ENCODE measurements at places on chromosomes 1 and 21. TPM values are rescaled to one million over a fixed set of nuclear protein-coding genes. Genes with fewer than 3 reads are reported as not detected.

DNA sequence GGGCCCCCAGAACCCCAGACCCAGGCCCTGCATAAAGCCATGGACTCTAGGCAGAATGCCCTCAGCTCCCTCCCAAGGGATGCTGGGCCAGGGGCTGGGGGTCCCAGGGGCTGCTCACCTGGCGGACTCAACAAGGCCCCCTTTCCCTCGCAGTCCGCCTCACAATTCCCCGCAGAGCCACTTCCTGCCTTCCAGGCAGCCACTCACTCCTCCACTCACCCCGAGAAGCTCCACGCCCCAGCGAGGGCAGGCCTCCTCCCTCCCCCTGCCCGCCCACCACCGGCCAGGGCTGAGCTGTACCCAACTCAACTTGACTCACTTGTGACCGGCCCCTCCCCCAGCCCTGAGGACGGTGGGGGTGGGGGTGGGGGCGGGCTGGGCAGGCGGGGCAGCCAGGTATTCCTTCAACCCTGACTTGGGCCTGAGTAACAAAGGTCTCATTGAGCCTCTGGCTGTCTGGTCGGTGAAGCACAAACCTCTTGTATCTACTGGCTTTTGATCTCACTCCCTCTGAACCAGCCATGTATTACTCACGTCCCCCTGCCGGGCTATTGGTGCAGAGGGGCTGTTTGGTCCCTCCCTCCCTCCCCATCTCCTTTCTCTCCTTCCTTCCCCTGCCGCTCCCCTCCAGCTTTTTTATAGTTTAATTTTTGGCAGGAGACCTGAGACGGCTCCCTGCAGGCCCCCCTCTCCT, 5.9 kb downstream of the BLACAT1 start:
- H3K36me3 ChIP-seq = no peaks in the 10 kb centered on the region
- H3K4me1 ChIP-seq = peaks cover 19% of the 10 kb centered on the region
- no peak for DNase-seq
- H3K27me3 ChIP-seq = peaks cover 8% of the 10 kb centered on the region

- H3K4me1 ChIP-seq = no peaks in the 10 kb centered on the region
- peaks cover 12% of the 10 kb centered on the region for H3K27me3 ChIP-seq
- DNase-seq = no peak
- H3K4me3 ChIP-seq = no peak within 1 kb of the TSS
- peaks cover 47% of the 10 kb centered on the region for H3K36me3 ChIP-seq
- no peak within 1 kb of the TSS for H3K27ac ChIP-seq
Measured at GRCh38 chr1:11847667-11848372, at the start of gene NPPA. Gene NPPA, minus strand, starts transcription at chr1:11847783. Its CDS starts 99 bp downstream, at chr1:11847684.

The C1QTNF12 gene
- total RNA-seq = 1.7 TPM

DNA sequence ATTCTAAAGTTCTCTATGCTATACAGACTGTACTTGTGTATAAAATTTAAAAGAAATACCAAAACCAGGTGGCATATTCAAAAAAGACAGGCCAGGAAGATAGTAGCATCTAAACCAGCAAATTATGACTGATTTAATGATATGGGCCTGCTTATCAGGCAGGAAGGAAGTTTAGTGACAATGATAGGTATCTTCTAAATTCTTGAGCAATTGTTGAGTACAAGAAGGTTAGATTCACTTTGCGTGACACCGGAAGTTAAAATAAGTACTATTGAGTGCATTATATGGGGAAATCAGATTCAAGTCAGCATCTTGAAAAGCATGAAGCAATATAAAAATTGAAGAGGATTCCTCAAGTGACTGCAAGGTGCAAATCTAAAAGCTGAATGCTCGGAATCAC, 186.8 kb upstream of the RGS18 start:
- no peaks in the 10 kb centered on the region for H3K27me3 ChIP-seq
- DNase-seq = no peak
- no peaks in the 10 kb centered on the region for H3K4me1 ChIP-seq
- no peak overlapping the region for H3K4me3 ChIP-seq
- no peaks in the 10 kb centered on the region for H3K36me3 ChIP-seq
- no peak overlapping the region for H3K27ac ChIP-seq

- H3K4me3 ChIP-seq = no peak overlapping the region
- no peak overlapping the region for H3K27ac ChIP-seq
- H3K27me3 ChIP-seq = no peaks in the 10 kb centered on the region
- DNase-seq = no peak
- H3K4me1 ChIP-seq = no peaks in the 10 kb centered on the region
Measured at GRCh38 chr1:232423591-232423990, 206.3 kb downstream of the SIPA1L2 start.

GRCh38 chr1:10308001-10308400, 90.9 kb upstream of the PGD start:
- no peak for DNase-seq
- H3K4me1 ChIP-seq = no peaks in the 10 kb centered on the region
- H3K27me3 ChIP-seq = no peaks in the 10 kb centered on the region
- H3K4me3 ChIP-seq = no peak overlapping the region
- H3K27ac ChIP-seq = no peak overlapping the region

The INAVA gene
- 45.6 TPM for total RNA-seq

All from esophagus squamous epithelium (tissue), 5 donors.